ENCODE measurements at places on chromosomes 7 and 10.

GRCh38 chr7:104482362-104483037 is 154.1 kb downstream of the LHFPL3 start:
- peak; percentile 58 for DNase-seq

DNA sequence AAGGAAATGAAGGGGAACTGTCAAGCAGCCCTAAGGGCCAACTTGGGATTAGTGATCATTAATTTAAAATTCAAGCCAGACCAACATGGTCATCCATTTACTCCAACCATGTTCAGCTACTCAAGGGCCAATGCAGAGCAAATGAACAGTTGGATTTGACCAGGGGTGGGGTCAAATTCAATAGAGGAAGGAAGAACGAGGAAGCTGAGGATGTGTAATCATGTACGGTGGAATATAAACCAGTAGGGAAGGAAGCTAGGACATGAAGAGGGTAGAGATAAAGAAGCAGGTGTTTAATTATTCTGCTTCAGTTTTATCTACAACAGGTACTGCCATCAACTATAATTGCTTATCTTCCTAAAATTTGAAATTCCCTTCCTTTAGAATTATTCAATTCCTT is 81.6 kb downstream of the HIBADH start:
- no peak for DNase-seq

DNA sequence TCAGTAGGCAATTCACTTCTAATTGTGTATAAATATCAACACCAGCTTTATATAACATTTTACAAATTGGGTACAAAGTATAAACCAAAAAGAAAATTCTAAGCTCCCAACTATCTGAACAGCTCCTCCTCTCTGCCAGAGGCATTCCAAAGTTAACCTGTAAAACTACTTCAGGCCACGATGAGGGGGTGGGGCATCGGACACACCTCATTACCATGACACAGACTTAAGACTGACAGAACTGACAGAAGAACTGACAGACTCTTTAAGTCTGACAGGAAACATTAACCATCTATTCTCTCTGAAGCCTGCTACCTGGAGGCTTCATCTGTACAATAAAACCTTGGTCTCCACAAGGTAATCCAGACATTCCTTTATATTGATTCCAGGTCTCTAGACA is 12.3 kb downstream of the ESYT2 start:
- DNase-seq = no peak

- no peak for DNase-seq
Observed at GRCh38 chr10:2703953-2704352, 363.4 kb upstream of the PFKP start.

DNA sequence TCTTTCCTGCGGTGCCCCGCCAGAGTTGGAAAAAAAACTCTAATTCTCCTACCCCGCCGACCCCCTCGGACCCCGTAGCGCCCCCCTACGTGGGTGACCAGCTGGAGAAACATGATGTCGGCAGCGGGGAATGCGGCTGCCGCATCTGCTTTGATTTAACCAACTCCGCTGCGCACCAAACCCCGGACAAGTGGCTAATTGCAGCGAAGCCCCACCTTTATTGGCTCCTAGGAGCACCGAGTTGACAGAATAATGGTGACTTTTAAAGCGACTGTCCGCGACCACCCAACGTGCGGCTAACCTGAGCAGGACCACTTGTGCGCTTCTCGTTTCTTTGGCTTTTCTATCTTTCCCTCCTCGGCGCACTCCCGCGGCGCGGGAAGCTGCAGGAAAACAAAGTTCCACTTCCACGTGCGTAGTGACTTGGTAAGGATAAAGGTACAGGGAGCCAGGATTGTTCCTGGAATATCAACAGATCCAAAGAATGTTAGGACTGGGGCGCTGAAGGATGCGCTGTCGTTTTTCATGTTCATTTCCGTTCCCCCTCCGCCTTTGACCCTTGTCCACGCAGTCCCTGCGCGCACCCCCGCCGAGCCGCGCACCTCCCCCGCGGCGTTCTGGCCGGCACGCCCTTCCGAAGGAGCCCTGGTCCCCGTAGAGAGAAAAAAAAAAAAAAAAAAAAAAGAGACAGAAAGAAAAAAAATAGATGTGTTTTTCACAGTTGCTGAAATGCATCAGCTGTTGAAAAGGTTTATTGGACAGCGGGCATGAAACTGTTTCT is 1.4 kb downstream of the WNT16 start:
- DNase-seq = no peak

DNA sequence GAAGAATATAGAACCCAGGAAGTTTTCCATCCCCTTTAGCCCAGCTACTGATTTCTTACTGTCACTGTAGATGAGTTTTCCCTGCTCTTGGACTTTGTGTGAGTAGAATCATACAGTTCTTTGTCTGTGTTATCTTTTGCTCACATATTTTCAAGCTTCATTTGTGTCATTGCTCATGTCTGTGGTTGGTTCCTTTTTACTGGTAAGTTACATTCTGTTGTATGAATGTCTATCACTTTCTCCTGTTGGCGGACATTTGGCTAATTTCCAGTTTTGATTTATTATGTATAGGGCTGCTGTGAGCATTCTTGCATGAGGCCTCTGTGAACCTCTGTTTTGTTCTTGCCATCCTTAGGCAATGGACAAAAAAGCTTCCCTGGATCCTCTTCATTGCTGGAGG is 5.3 kb downstream of the GLRX3 start:
- DNase-seq = no peak

DNA sequence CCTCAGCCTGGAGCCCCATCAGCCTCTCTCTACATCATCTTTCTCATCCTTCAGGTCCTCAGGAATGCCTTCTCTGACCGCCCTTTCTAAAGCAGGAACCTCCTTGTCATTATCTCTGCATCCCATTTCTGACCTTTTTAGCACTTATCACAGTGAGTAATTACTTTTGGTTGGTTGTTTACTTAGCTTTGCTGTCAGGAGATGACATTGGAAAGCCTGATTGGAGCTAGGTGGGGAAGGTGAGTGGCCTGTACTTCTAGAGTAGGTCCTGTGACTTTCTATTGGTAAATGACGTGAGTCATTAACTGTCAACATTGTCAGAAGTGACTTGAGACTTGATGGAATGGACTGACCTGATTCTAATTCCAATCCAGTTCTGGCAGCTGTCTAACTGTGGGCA is 9.3 kb upstream of the SLC25A13 start:
- DNase-seq = peak; percentile 9

- DNase-seq = no peak
Observed at GRCh38 chr10:25747084-25747483, 186.9 kb upstream of the MYO3A start.

All from DMS79 treated with DMSO at 0.1 percent for 48 hours (cell line).